Kidney epithelial cell (primary cell): ENCODE measurements at places on chromosomes 12 and 14. TPM values are rescaled to one million over a fixed set of nuclear protein-coding genes. Genes with fewer than 3 reads are reported as not detected.

The HOTAIR gene
- total RNA-seq = 0.46 and 0.55 TPM in 2 replicates

The NTS gene
- not detected in 2 replicates for total RNA-seq

The KRT79 gene
- total RNA-seq = not detected in 2 replicates

The PPP1R3E gene
- total RNA-seq = 2.5 and 2.9 TPM in 2 replicates

The PNP gene
- 96.5 and 98.0 TPM in 2 replicates for total RNA-seq

The NOS1 gene
- total RNA-seq = 0.04 TPM in 1 of 2 replicates, not detected in the other

GRCh38 chr12:44708218-44708617, 167.9 kb downstream of the NELL2 start:
- DNase-seq = no peak

GRCh38 chr14:34338056-34338455, 124.0 kb downstream of the SPTSSA start:
- DNase-seq = no peak

DNA sequence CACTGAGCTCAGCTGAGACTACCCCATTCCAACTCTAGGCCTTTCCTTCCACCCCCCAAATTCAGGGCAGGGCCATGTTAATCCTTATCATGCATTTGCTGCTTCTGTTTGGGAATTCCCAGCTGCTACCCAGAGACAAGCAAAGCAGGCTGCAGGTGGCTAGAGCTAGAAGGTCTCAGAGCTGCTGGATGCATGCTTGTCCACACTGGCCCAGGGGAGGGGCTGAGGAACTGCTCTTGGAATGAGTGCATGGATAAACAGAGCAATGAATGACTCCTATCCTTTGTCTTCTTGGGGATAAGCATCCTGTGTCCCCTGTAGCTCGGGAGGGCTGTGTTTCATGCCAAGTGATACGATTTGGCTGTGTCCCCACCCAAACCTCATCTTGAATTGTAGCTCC, 136.8 kb upstream of the NOS1 start:
- no peak for DNase-seq

DNA sequence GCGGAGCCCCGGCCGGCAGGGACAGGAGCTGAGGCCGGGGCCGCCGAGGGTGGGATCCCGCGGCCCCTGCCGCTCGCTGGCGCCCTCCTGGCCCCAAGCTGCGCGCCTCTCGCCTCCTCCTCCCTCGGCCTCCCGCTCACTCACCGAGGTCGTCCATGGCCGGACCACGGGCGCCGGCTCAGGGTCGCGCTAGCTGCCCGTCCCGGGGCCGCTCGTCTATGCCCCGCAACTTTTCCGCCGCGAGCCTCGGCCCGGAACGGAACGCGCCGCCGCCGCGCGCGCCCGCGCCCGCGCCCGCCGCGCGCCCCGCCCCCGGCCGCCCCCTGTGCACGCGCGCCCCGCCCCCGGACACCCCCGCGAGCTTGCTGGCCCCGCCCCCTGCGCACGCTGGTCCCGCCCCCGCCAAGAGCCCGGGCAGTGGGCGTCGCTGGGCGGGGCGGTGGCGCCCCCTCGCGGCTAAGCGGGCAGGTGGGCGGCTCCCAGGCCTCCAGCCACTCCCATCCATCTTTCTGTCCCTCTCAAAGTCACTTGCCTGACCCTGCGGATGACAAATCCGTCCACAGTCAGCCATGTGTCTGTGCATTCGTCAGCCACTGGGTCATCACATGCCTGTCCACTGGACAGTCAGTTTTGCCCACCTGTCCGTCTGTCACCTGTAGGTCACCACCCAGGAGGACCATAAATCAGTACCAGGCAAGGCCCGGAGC, at the start of gene PXN:
TSS of gene PXN (minus strand) at position 258 of the 707 bp plus-strand sequence. CDS start at position 157, 101 bp downstream.
- DNase-seq = no peak

DNA sequence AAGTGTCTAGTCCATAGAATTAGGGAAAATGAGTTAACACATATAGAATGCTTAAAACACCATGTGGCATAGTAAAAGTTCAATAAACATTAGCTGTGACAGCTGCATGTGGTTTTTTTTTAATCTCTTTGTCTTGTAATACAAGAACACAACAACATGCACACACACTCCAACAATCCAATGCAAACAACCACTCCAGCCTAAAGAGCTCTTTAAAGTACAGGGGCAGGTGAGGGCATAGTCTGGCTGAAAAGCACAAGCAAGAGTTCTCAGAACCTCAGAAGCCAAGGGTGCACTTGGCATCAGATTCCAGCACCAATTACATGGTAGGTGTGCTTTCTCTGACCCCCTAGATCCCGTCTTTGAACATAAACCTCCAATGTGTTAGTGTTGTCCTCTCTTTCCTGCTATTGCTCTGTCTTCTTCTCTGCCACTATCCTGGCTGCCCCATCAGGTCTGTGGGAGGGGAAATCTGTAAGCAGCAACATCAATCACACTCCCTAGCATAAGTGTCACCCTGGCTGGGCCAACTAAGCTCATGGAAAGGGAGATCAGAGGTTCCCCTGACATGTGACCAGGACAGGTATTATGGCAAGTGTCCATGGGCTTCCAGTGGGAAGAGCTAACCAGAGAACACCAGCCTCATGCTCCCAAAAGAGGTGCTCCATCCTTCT, 91.0 kb downstream of the SLC8A3 start:
- DNase-seq = no peak

DNA sequence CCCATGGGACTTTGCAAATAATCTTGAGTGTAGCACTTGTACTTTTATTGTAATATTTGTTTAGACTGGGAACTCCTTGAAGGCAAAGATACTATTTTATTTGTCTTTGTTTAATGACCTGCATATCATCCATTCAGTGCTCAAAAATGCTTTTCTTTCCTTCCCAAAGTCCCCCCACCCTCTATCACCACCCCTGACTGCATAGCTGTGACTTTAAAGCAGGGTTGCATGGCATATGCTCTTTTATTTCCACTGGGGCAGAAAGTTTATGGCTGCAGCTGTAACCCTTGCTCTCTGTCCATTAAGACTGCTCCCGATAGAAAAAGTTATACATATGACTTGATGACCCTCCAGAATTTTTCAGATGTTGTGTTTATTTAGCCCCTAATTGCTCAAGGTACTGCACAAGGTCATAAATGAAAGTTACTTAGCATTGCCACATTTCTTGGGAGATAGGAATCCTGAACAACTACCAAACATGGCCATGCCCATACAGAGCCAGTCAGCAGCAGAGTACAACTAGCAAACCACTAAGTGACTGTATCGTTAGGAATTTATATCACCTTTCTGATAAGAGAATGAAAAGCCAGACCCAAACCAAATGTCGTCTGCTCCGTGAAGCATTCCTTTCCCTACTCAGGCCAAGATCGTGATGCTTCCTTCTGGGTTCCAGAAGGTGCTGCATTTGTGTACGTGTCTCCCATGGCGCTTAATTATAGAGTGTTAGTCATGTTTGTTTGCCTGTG, 114.3 kb downstream of the DIP2B start:
- peak; percentile 82 for DNase-seq

DNA sequence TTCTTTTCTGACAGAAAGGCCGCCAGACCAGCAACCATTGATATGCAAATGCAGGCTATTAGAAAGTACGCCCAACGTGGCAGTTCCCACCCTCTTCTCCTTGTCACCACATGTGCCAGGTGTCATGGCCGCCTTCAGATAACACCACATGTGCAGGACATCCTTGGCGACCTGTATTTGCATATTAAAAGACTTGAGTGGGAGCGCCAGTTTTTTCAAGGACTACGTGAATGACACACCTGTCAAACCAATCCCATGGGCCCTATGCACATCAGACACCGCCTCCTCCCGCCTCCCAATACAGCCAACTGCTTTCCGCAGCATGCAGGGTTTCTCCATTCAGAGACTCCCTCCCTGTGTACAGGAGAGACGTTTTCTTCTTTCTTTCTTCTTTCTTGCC, 318.6 kb upstream of the FAR2 start:
- no peak for DNase-seq

- DNase-seq = no peak
Measured at GRCh38 chr12:52710730-52711129, 7.4 kb upstream of the KRT77 start.

GRCh38 chr14:53896726-53897125, 59.9 kb downstream of the BMP4 start:
- DNase-seq = no peak

GRCh38 chr12:12357719-12358461, 1.0 kb downstream of the BORCS5 start:
- no peak for DNase-seq

GRCh38 chr12:94173660-94174265, 25.4 kb downstream of the PLXNC1 start:
- no peak for DNase-seq

DNA sequence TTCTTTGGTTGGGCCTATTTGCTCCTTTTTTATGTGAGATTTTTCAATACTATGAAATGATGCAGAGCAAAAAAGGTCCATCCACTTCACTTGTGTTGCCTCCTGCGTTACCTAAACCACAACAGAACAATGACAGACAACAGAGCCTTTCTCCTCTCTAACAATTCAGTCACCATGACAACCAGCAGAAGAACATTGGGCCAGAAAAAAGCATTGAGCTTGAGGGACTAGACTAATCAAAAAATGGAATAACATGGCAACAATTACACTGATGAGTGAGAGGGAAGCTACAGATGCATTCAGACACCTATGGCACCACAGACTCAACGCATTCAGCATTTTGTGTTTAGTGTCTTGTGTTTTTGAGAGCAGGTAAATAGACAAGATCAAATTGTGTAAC, 44.6 kb upstream of the PTCSC3 start:
- no peak for DNase-seq

GRCh38 chr12:58503731-58504130, 416.6 kb downstream of the LRIG3 start:
- DNase-seq = no peak

DNA sequence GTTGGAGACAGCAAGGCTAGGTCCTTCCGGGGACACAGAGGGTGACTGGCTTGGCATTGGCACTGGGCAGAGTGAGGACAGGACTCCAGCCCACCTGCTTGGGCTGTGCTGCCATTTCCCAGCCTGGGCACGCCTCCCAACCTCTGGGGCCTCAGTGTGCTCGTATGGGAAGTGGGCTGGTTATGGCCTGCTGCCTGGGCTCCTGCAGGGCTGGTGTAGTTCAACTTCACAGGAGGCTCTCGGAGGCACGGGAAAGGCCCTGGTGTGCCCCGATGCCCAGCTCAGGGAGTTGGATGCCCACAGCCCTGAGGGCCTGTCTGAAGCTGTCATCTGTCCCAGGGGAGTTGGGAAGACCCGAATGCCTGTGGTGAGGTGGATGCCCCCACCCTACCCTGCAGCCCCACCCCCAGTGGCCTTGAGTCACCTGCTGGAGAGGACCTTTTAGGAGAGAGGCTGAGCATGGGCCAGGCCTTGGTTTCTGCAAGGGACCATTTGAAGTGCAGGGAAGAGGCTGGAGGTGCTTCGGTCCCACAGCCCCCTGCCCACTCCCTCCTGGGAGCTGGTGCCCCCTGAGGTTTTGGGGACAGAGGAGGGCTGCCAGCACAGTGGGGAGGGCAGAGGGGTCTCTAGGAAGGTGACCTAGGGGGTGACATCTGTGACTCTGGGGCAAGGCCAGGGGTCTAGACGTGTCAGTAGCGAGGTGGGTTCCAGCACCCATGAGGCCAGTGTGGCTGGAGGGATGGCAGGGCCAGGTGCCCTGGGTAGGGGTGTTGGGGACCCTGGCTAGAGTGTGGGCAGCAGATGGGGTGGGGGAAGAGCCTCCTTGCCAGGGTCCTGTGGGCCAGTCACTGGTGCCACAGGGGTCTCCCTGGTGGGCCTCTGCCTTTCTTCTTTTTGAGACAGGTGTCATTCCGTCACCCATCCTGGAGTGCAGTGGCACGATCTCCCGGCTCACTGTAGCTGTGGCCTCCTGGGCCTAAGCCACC, 9.1 kb downstream of the ULK1 start:
- DNase-seq = no peak

GRCh38 chr12:121799842-121800693, 3.7 kb upstream of the SETD1B start:
- no peak for DNase-seq

GRCh38 chr12:28268608-28269229, 78.5 kb downstream of the CCDC91 start:
- no peak for DNase-seq

DNA sequence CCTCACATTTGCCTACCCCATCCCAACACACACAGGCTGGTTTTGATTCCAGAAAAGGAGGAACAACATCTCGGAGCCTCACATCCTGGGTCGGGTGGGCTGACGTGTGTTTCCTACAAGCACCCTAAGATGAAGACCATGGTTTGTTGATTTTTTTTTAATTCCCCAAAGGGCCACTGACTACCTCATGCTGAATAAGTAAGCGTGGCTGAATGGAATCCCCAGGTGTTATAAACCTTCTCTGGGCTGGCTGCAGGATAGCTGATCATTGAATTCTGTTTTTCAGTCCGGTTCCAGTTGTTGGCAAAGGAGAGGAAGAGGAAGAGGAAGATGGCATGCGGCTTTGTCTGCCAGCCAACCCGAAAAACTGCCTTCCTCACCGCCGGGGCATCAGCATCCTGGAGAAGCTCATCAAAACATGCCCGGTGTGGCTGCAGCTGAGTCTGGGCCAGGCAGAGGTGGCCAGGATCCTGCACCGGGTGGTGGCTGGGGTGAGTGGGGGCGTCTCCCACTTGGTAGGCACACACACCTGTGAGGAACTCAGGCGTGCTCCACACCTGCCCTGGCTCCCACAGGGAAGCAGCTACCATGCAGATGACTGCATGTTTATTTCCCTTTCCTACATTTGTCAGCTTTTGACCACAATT, 42.0 kb downstream of the RIN3 start:
- no peak for DNase-seq

- DNase-seq = no peak
Measured at GRCh38 chr12:102016472-102016871, 45.3 kb downstream of the WASHC3 start.

DNA sequence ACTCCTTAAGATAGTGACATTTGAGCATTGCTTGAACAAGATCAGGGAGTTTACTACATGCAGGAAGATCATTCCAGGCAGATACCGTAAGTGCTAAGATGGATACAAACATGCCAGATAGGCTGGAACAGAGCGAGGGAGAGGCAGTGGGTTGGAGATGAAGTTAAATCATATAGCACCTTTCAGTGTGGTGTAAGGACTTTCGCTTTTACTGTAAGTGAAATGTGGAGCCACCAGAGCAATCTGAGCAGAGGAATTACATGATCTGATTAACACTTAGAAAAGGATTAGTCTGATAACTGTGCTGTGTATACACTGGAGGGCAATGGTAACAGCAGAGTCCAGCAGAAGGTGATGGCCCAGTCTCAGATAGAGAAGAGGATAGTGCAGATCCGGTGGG, 163.0 kb upstream of the SSTR1 start:
- DNase-seq = no peak

DNA sequence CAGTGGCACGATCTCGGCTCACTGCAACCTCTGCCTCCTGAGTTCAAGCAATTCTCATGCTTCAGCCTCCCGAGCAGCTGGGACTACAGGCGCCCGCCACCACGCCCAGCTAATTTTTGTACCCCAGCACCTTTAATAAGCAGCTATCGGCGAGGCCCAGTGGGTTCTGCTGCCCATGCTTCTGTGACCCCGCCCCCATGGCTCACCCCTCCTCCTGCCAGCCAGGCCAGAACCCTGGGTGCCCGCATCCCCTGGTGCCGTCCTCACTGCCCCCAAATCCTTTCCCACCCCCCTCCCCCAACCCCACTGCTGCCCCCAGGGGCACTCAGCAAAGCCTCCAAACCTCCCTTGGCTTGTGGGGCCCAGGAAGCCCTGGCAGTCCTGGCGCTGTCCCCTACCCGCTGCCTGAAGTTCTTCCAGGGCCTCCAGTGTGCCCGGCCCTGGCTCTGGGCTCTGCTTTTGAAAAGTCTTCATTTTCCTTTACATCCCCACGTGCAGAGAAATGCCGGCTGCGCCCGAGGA, 14.5 kb downstream of the BAG5 start:
- DNase-seq = no peak
